ENCODE measurements at places on chromosomes 11 and 22. TPM values are rescaled to one million over a fixed set of nuclear protein-coding genes. Genes with fewer than 3 reads are reported as not detected.

DNA sequence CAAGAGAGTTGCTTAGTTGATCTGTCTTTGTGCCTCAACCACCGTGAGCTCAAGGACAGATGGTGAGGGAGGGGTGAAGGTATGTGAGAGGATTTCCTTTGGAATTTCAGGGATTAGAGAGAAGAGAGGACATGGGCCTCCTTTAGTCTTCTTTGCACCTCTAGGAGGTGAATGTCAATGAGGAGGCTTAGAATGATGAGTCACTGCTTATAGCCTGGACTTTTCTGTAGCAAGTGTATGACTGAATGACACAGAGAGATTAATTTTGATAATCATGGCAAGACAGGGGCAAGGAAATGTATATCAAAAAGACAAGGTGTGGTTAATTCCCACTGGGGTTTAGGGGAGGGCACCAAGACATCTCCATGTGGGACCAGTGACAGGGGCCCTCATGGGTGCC, 947.3 kb upstream of the TENM4 start:
- no peaks in the 10 kb centered on the region for H3K4me1 ChIP-seq
- H3K36me3 ChIP-seq: no peaks in the 10 kb centered on the region
- no peaks in the 10 kb centered on the region for H3K27me3 ChIP-seq
- DNase-seq: no peak
- H3K4me3 ChIP-seq: no peak overlapping the region

GRCh38 chr11:93907901-93908300, 57.5 kb upstream of the VSTM5 start:
- H3K36me3 ChIP-seq: no peaks in the 10 kb centered on the region
- no peaks in the 10 kb centered on the region for H3K4me1 ChIP-seq
- no peak overlapping the region for H3K4me3 ChIP-seq
- DNase-seq: no peak
- H3K27ac ChIP-seq: no peak overlapping the region

The NRXN2 gene
- 1.4 TPM for total RNA-seq

- H3K4me3 ChIP-seq: no peak overlapping the region
- H3K36me3 ChIP-seq: no peaks in the 10 kb centered on the region
- peaks cover 29% of the 10 kb centered on the region for H3K4me1 ChIP-seq
- peak overlapping the region; percentile 57 for H3K27ac ChIP-seq
- H3K27me3 ChIP-seq: no peaks in the 10 kb centered on the region
Observed at GRCh38 chr22:33726294-33726734, 194.0 kb downstream of the LARGE1 start.

The OTOG gene
- not detected for total RNA-seq

DNA sequence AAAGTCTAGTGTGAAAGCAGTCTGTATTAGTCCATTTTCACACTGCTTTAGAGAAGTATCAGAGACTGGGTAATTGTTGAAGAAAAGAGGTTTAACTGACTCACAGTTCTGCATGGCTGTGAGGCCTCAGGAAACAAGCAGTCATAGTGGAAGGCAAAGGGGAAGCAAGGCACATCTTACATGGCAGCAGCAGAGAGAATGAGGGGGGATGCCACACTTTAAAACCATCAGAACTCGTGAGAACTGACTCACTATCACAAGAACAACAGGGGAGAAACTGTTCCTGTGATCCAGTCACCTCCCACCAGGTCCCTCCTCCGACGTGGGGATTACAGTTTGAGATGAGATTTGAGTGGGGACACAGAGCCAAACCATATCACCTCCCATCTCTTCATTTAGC, 13.8 kb upstream of the TUBA8 start:
- no peaks in the 10 kb centered on the region for H3K27me3 ChIP-seq
- H3K27ac ChIP-seq: no peak overlapping the region
- peaks cover 19% of the 10 kb centered on the region for H3K4me1 ChIP-seq
- H3K36me3 ChIP-seq: no peaks in the 10 kb centered on the region

DNA sequence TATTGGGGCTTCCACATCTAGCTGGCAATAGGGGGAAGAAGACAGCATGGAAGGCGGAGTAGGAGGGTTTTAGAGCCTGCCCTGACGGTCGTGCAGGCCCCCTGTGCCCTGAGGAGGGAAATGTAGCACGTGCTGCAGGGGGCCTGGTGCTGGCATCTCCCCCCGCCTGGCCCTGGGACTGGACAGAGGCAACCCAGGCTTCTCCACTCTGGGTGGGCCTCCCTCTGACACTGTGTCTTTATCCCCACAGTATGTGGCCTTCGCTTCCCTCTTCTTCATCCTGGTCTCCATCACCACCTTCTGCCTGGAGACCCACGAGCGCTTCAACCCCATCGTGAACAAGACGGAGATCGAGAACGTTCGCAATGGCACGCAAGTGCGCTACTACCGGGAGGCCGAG, 36.8 kb downstream of the KCNC1 start:
- no peak overlapping the region for H3K27ac ChIP-seq
- no peaks in the 10 kb centered on the region for H3K4me1 ChIP-seq

DNA sequence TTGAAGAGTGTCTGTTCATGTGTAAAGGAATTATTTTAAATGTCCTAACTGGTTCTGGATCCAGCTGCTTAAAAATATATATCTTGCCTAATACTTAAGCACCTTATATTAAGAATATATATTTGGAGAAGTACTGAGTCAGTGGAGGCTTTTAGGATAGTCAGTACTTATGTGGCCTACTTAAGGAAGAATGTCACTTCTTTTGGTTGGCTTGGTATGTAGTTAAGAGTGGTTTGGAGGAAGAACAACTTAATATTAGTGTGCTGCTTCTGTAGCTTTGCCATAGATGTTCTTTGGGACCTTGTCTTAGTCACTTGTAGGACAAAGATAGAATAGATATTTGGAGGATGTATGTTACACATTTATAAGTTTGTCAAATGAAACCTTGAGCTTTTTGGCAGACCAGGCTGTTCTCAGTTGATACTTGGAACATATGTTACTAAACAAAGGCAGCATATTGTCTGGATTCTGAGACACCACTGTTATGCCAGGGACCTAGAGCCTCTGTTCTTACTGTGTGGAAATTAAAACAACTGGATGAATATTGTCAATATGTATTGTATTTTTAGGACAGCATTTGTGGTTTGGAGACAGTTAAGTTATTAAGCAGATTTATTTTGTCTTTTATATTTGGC, 4.9 kb downstream of the HIPK3 start:
- no peaks in the 10 kb centered on the region for H3K27me3 ChIP-seq
- peaks cover 69% of the 10 kb centered on the region for H3K4me1 ChIP-seq
- H3K27ac ChIP-seq: peak overlapping the region; percentile 100
- H3K36me3 ChIP-seq: no peaks in the 10 kb centered on the region

GRCh38 chr11:88131764-88132470, 43.3 kb downstream of the RAB38 start:
- H3K4me3 ChIP-seq: no peak overlapping the region
- no peak for DNase-seq
- H3K27ac ChIP-seq: no peak overlapping the region
- H3K27me3 ChIP-seq: no peaks in the 10 kb centered on the region
- H3K36me3 ChIP-seq: no peaks in the 10 kb centered on the region

- peak; percentile 94 for DNase-seq
- no peak overlapping the region for H3K4me3 ChIP-seq
- no peaks in the 10 kb centered on the region for H3K27me3 ChIP-seq
- H3K36me3 ChIP-seq: peaks cover 71% of the 10 kb centered on the region
Observed at GRCh38 chr22:29744902-29745301, 21.9 kb downstream of the ZMAT5 start.

The PKDREJ gene
- not detected for total RNA-seq

The PHETA2 gene
- total RNA-seq: 2.4 TPM

DNA sequence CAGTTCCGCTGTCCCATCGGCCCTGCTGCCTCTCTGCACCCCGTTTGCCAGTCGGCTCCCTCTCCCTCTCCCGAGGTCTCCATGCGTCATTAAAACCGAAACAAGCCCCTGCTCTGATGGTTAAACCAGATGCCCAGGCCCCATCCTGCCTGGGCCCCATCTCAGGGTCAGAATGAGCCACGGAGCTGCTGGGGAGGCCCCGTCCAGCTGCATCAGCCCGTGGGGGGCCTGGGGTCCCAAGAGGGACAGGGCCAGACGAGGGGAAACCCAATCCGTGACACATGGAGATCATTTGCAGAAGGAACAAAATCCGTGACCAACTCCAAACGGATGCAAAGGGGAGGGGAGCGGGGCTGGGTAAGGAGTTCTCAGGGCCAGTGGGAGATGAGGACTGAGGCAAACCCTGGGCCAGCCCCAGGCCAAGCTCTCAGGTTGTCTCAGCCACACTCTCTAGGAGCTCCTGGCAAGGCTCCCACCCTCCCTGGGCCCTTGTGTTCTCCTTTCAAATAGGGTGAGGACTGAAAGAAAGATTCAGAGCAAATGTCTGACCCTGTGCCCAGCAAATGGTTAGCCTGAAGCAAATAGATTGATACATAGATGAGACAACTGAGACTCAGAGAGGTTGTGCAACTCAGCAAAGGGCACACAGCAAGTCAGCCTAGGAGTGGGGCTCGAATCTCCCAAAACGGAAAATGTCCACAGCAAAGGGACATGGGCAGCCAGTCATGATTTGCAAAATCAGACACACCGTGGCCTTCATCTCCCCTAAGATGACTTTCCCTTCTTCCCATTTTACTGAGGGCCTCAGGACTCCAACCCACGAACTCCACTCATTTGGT, 162.1 kb downstream of the MN1 start:
- H3K27me3 ChIP-seq: no peaks in the 10 kb centered on the region
- peak overlapping the region; percentile 97 for H3K27ac ChIP-seq
- peak; percentile 72 for DNase-seq
- peaks cover 63% of the 10 kb centered on the region for H3K4me1 ChIP-seq
- no peaks in the 10 kb centered on the region for H3K36me3 ChIP-seq
- no peak overlapping the region for H3K4me3 ChIP-seq

- peaks cover 19% of the 10 kb centered on the region for H3K27me3 ChIP-seq
- no peaks in the 10 kb centered on the region for H3K36me3 ChIP-seq
- peak overlapping the region; percentile 65 for H3K4me3 ChIP-seq
- peak; percentile 54 for DNase-seq
- no peak overlapping the region for H3K27ac ChIP-seq
- no peaks in the 10 kb centered on the region for H3K4me1 ChIP-seq
Observed at GRCh38 chr11:66727282-66728037, 1.6 kb downstream of the SPTBN2 start.

GRCh38 chr11:34508524-34508923, 5.1 kb downstream of the ELF5 start:
- no peak for DNase-seq
- no peaks in the 10 kb centered on the region for H3K27me3 ChIP-seq
- no peaks in the 10 kb centered on the region for H3K4me1 ChIP-seq
- no peak overlapping the region for H3K4me3 ChIP-seq
- no peak overlapping the region for H3K27ac ChIP-seq
- no peaks in the 10 kb centered on the region for H3K36me3 ChIP-seq

DNA sequence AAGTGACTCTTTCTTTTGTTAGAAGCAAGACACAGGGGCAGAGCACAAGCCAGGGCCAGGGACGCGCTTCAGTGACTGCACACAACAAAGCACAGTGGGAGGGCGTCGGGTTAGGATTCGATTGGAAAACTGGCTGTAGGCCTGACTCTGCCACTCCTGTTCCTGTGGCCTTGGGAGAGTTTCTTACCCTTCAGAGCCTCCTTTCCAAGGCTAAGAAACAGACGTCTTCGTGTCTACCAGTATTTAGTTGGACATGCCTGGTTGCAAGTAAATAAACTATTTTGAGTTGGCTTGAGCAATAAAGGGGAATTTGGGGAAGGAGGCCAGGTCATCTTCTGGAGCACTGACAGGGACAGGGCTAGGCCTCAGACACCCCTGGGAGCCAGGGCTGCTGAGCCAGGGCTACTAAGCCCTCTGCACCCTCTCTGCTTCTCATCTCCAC, 549.1 kb downstream of the INSC start:
- H3K4me1 ChIP-seq: peaks cover 19% of the 10 kb centered on the region
- H3K27me3 ChIP-seq: no peaks in the 10 kb centered on the region
